ENCODE measurements at places on chromosomes 16 and 17. TPM values are rescaled to one million over a fixed set of nuclear protein-coding genes. Genes with fewer than 3 reads are reported as not detected.

The PRR15L gene
- not detected for total RNA-seq

The ESRP2 gene
- 0.07 TPM for total RNA-seq

The B9D1 gene
- total RNA-seq, result 6.3 TPM

The OR4D1 gene
- 0.14 TPM for total RNA-seq

The SLC6A2 gene
- total RNA-seq, result not detected

The CA7 gene
- 0.28 TPM for total RNA-seq

DNA sequence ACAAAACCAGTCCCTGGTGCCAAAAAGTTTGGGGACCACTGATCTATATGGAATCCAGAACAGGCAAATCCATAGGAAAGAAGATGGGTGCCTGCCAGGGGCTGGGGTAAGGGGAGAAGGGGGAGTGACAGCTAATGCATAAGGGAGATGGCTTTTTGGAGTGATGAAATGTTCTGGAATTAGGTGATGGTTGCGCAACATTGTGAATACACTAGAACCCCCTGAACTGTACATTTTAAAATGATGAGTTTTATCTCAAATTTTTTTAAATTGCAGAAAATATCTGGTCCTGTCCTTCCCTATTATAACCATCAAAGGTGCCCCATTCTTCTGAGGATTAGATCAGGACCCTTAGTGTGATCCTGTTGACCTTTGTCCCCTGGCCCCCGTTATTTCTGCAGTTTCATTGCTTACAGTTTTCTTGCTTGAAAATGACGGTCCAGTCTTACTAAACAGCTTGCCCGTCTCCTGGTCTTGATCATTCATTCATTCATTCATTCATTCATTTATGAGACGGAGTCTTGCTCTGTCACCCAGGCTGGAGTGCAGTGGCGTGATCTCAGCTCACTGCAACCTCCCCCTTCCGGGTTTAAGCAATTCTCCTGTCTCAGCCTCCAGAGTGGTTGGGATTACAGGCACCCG, 4.6 kb downstream of the BCO1 start:
- H3K27ac ChIP-seq, result no peak overlapping the region
- H3K4me3 ChIP-seq, result no peak overlapping the region
- no peak for DNase-seq
- H3K4me1 ChIP-seq, result peaks cover 2% of the 10 kb centered on the region
- peaks cover 4% of the 10 kb centered on the region for H3K27me3 ChIP-seq
- H3K36me3 ChIP-seq, result no peaks in the 10 kb centered on the region

DNA sequence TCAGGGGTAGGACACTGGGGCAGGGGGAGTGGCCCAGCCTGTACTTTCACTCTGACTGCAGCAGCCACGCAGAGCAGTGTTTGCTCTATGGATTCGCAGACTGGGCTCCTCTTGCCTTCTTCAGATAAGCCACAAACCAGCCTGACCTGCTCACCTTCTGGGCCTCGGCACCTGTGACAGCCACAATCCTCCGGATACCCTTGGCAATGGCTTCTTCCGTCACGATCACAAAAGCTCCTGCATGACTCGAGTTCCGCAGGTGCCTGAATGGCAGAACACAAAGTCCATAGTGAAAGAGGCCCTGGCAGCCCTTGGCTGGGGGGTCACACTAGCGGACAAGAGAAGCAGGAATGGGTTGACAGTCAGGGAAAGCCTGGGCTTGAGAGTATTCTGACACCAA, 3.8 kb upstream of the EXOSC6 start:
- no peak overlapping the region for H3K27ac ChIP-seq
- H3K4me3 ChIP-seq, result no peak overlapping the region
- no peak for DNase-seq
- peaks cover 67% of the 10 kb centered on the region for H3K36me3 ChIP-seq
- no peaks in the 10 kb centered on the region for H3K27me3 ChIP-seq

GRCh38 chr17:27634776-27635175, 3.8 kb downstream of the LGALS9 start:
- no peak overlapping the region for H3K4me3 ChIP-seq
- no peaks in the 10 kb centered on the region for H3K27me3 ChIP-seq
- H3K4me1 ChIP-seq, result peaks cover 42% of the 10 kb centered on the region
- peak overlapping the region; percentile 28 for H3K27ac ChIP-seq
- H3K36me3 ChIP-seq, result peaks cover 27% of the 10 kb centered on the region

DNA sequence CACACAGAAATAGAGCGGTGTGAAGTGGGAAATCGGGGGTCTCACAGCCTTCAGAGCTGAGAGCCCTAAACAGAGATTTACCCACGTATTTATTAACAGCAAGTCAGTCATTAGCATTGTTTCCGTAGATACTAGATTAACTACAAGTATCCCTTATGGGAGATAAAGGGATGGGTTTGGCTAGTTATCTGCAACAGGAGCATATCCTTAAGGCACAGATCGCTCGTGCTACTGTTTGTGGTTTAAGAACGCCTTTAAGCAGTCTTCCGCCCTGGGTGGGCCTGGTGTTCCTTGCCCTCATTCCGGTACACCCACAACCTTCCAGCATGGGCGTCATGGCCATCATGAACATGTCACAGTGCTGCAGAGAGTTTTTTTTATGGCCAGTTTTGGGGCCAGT, 27.0 kb downstream of the TMC6 start:
- no peak for DNase-seq
- no peak overlapping the region for H3K27ac ChIP-seq
- peaks cover 48% of the 10 kb centered on the region for H3K36me3 ChIP-seq
- no peaks in the 10 kb centered on the region for H3K27me3 ChIP-seq
- H3K4me3 ChIP-seq, result no peak overlapping the region

DNA sequence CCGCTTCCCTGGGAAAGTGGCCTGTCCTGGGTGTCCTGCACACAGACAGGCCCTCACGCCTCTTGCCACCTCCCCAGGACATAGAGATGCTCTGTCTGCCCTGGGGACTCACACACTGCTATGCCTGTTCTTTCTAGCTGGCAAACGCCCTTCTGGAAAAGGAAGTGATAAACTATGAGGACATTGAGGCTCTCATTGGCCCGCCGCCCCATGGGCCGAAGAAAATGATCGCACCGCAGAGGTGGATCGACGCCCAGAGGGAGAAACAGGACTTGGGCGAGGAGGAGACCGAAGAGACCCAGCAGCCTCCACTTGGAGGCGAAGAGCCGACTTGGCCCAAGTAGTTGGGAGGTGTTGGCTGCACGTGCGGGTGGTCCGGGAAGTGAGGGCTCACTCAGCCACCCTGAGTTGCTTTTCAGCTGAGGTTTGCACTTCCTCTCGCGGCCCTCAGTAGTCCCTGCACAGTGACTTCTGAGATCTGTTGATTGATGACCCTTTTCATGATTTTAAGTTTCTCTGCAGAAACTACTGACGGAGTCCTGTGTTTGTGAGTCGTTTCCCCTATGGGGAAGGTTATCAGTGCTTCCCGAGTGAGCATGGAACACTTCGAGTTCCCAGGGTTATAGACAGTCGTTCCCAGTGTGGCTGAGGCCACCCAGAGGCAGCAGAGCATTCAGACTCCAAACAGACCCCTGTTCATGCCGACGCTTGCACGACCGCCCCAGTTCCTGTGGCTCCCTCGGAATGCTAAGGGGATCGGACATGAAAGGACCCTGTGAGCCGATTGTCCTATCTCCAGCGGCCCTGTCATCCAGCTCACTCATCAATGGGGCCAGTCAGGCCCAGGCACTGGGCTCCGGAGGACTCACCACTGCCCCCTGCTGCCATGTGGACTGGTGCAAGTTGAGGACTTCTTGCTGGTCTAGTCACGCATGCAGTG, 3.5 kb upstream of the RPL13 start:
- no peaks in the 10 kb centered on the region for H3K27me3 ChIP-seq
- peaks cover 34% of the 10 kb centered on the region for H3K36me3 ChIP-seq
- peak overlapping the region; percentile 73 for H3K27ac ChIP-seq

DNA sequence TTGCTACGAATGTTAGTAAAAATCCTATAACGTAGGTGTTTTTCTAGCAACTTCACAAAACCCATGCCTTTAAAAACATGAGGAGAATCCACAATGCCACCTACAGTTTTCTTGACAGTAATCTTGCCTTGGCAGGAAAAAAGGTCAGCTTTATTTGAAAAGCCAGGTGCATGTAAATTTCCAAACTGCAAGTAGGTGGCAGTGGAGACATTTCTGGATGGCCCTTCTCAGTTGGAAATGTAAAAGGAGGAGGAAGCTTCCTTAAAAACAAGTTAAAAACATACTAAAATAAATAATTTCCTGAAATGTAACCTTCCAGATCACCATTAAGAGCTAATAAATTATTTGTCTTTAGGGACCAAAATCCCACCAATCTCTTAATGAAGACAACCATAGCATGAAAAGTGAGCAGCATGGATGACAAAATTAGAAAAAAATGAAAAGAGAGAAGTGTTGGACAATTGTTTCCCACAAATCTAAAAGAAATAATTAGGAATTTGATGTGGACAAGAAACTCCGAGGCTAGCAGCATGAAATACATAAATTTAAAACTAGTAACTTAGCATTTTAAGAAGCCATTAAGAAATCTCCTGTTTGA, 152.2 kb downstream of the SNX11 start:
- H3K4me1 ChIP-seq, result peaks cover 5% of the 10 kb centered on the region
- no peak overlapping the region for H3K4me3 ChIP-seq
- H3K36me3 ChIP-seq, result peaks cover 18% of the 10 kb centered on the region
- H3K27ac ChIP-seq, result no peak overlapping the region
- H3K27me3 ChIP-seq, result no peaks in the 10 kb centered on the region

- DNase-seq, result no peak
- H3K4me1 ChIP-seq, result peaks cover 19% of the 10 kb centered on the region
- no peak overlapping the region for H3K4me3 ChIP-seq
- H3K27ac ChIP-seq, result no peak overlapping the region
Measured at GRCh38 chr17:77101521-77102410, 39.0 kb upstream of the SEC14L1 start.

- peaks cover 16% of the 10 kb centered on the region for H3K4me1 ChIP-seq
- no peak overlapping the region for H3K4me3 ChIP-seq
- H3K27ac ChIP-seq, result peak overlapping the region; percentile 8
- DNase-seq, result no peak
- no peaks in the 10 kb centered on the region for H3K27me3 ChIP-seq
Measured at GRCh38 chr16:81570151-81570846, 125.7 kb downstream of the CMIP start.

GRCh38 chr16:54937671-54938211, 7.1 kb downstream of the IRX5 start:
- peaks cover 12% of the 10 kb centered on the region for H3K4me1 ChIP-seq
- DNase-seq, result peak; percentile 58
- peak overlapping the region; percentile 8 for H3K4me3 ChIP-seq
- H3K27me3 ChIP-seq, result peaks cover 79% of the 10 kb centered on the region
- peaks cover 3% of the 10 kb centered on the region for H3K36me3 ChIP-seq

GRCh38 chr17:42485680-42486079, 27.0 kb downstream of the ATP6V0A1 start:
- no peak overlapping the region for H3K4me3 ChIP-seq
- DNase-seq, result no peak
- H3K27ac ChIP-seq, result no peak overlapping the region
- peaks cover 34% of the 10 kb centered on the region for H3K36me3 ChIP-seq

GRCh38 chr17:77692571-77693161, 265.8 kb upstream of the TNRC6C start:
- peaks cover 22% of the 10 kb centered on the region for H3K27me3 ChIP-seq
- DNase-seq, result no peak
- peaks cover 24% of the 10 kb centered on the region for H3K4me1 ChIP-seq
- peak overlapping the region; percentile 4 for H3K27ac ChIP-seq
- no peaks in the 10 kb centered on the region for H3K36me3 ChIP-seq
- H3K4me3 ChIP-seq, result no peak overlapping the region

- no peak overlapping the region for H3K27ac ChIP-seq
- peaks cover 35% of the 10 kb centered on the region for H3K4me1 ChIP-seq
- H3K4me3 ChIP-seq, result no peak overlapping the region
- peaks cover 14% of the 10 kb centered on the region for H3K36me3 ChIP-seq
Measured at GRCh38 chr17:48549914-48550501, 5.1 kb upstream of the HOXB2 start.

GRCh38 chr17:47649972-47650524, 329 bp downstream of the KPNB1 start:
- no peak for DNase-seq
- H3K27me3 ChIP-seq, result no peaks in the 10 kb centered on the region
- peak overlapping the region; percentile 99 for H3K27ac ChIP-seq
- peaks cover 46% of the 10 kb centered on the region for H3K4me1 ChIP-seq
- H3K4me3 ChIP-seq, result peak overlapping the region; percentile 92
- peaks cover 44% of the 10 kb centered on the region for H3K36me3 ChIP-seq

- no peak overlapping the region for H3K4me3 ChIP-seq
- peaks cover 6% of the 10 kb centered on the region for H3K4me1 ChIP-seq
- no peaks in the 10 kb centered on the region for H3K27me3 ChIP-seq
- no peaks in the 10 kb centered on the region for H3K36me3 ChIP-seq
- no peak overlapping the region for H3K27ac ChIP-seq
Measured at GRCh38 chr16:29315916-29316517, 90.5 kb downstream of the NPIPB11 start.

DNA sequence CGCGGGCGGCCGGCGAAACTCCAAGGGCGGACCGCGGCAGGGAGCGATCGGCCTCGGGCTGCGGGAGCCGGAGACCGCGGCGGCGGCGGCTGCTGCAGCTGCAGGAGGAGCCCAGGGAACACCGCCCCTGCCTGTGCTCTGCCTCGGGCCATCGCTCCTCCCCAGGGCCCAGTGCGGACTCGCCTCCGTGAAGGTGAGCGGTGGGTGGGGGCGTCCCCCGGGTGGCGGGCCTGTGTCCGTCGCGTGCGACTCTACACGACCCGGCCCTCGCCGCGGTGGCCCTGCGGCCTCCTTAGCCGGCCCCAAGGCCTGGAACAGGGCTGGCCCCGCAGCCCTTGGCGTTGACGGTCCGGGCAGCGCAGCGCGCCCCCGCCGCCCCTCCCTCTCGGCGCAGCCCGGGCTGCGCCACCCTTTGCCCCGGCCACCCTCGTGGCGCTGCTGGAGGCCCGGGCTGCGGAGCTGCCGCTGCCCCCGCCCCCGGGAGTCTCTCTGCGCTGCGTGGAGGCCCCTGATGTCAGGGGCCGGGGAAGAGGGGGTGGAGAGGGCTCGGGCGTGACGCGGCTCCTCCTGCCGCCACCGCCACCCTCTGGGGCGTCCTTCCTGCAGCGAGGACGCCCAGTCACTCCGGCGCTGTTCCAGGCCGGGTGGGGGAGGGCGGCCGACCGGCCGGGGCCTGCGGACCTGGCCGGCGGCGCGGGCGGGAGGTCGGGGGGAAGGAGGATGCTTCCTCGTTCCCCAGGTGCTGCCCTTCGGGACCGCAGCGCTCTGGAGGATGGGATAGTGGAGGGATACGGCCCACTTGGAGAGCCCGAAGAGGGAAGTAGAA, 485 bp downstream of the DYNLL2 start:
- peaks cover 34% of the 10 kb centered on the region for H3K4me1 ChIP-seq
- H3K4me3 ChIP-seq, result peak overlapping the region; percentile 88
- peak; percentile 90 for DNase-seq
- H3K27ac ChIP-seq, result peak overlapping the region; percentile 80

- H3K4me3 ChIP-seq, result no peak overlapping the region
- no peaks in the 10 kb centered on the region for H3K36me3 ChIP-seq
- no peaks in the 10 kb centered on the region for H3K4me1 ChIP-seq
- no peaks in the 10 kb centered on the region for H3K27me3 ChIP-seq
- no peak overlapping the region for H3K27ac ChIP-seq
- DNase-seq, result no peak
Measured at GRCh38 chr17:52227926-52228325, 69.4 kb upstream of the CA10 start.

- no peak for DNase-seq
- no peak overlapping the region for H3K27ac ChIP-seq
- H3K4me3 ChIP-seq, result no peak overlapping the region
- no peaks in the 10 kb centered on the region for H3K27me3 ChIP-seq
- no peaks in the 10 kb centered on the region for H3K4me1 ChIP-seq
Measured at GRCh38 chr16:15803618-15804017, 53.2 kb downstream of the MYH11 start.

Measured in activated CD4-positive, alpha-beta T cell treated with anti-CD3 and anti-CD28 coated beads, Interleukin-2, amount 10 ng/mL, durations not matched to agents 24 days and 14 days (primary cell).